ENCODE measurements at places on chromosomes 16 and 17.
A peak's percentile ranks its signal among the peaks of the same experiment; 100 is the strongest.

GRCh38 chr16:2500430-2500917 lies 13.3 kb upstream of the ATP6V0C start:
- no peak for DNase-seq
- no peaks in the 10 kb centered on the region for H3K27me3 ChIP-seq
- peaks cover 12% of the 10 kb centered on the region for H3K4me1 ChIP-seq
- H3K4me3 ChIP-seq, result no peak overlapping the region
- no peaks in the 10 kb centered on the region for H3K36me3 ChIP-seq

DNA sequence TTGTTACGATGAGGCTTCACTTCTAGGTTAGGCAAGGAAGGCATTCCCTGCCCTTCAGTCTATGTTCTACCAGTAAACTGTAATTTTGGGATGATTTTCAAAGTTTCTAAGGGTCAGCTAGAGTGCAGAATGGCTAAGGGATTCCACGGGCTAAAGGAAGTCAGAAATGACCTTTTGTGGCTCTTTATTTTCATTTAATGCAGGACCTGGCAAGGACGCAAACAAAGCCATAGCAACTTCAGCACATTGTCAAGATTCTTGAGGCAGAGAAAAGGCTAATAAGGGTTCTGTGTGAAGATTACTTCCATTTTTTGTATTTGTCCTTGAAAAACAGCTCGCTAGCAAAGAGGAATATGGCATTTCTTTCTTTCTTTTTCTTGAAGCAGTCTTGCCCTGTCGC lies 76.6 kb downstream of the STX8 start:
- no peak overlapping the region for H3K4me3 ChIP-seq
- no peaks in the 10 kb centered on the region for H3K4me1 ChIP-seq
- H3K36me3 ChIP-seq, result no peaks in the 10 kb centered on the region
- no peak overlapping the region for H3K27ac ChIP-seq

- H3K4me3 ChIP-seq, result no peak overlapping the region
- H3K4me1 ChIP-seq, result no peaks in the 10 kb centered on the region
- H3K27me3 ChIP-seq, result no peaks in the 10 kb centered on the region
- DNase-seq, result no peak
These were observed 49.0 kb downstream of the TRARG1 start for GRCh38 chr17:1328437-1328836.

GRCh38 chr16:26211542-26211941 lies 519.8 kb downstream of the HS3ST4 start:
- no peak for DNase-seq
- no peaks in the 10 kb centered on the region for H3K4me1 ChIP-seq
- no peak overlapping the region for H3K4me3 ChIP-seq
- no peaks in the 10 kb centered on the region for H3K36me3 ChIP-seq
- H3K27me3 ChIP-seq, result no peaks in the 10 kb centered on the region

DNA sequence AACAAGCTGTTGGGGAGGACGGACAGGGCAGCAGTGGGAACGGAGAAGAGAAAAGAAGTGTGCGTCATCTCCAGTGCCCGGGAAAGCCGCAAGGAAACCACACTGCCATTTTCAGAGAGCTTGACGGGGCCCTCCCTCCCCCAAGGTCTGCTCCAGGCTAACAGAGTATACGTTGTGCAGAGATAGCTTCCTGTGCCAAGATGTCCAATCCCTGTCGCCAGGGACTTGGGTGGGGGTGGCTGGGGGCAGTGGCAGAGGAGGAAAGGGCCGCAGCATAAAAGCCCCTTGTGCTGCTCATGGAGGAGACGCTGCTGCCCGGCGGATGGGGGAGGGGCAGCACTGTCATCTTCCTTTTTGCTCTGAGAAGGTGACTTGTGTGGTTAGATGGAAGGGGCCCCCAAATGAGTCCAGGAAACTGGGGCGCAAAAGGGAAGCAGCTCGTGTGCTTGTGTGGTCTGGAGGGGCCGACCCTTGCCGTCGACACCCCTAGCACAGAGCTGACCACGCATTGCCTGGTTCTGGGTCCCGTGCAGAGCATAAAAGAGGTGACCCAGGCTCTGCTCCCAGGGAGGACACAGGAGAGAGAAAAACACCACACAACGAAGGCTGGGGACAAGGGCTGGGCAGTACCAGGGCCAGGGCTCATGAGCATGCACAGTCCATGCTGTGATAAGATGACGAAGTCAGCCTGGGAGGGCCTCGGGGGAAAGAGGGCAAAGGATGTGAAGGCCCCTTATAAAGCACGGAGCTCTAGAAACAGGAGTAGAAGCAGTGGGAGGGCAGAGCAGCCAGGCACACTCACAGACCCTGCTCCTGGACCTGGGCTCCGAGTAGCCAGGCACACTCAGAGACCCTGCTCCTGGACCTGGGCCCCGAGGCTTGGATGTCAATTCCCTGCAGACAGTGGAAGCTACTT lies 372.7 kb downstream of the SLC39A11 start:
- peak; percentile 91 for DNase-seq
- no peaks in the 10 kb centered on the region for H3K36me3 ChIP-seq
- peak overlapping the region; percentile 65 for H3K27ac ChIP-seq

- peak; percentile 25 for DNase-seq
- H3K4me3 ChIP-seq, result no peak overlapping the region
- no peaks in the 10 kb centered on the region for H3K27me3 ChIP-seq
These were observed 15.4 kb downstream of the HS3ST3B1 start for GRCh38 chr17:14316126-14316832.

DNA sequence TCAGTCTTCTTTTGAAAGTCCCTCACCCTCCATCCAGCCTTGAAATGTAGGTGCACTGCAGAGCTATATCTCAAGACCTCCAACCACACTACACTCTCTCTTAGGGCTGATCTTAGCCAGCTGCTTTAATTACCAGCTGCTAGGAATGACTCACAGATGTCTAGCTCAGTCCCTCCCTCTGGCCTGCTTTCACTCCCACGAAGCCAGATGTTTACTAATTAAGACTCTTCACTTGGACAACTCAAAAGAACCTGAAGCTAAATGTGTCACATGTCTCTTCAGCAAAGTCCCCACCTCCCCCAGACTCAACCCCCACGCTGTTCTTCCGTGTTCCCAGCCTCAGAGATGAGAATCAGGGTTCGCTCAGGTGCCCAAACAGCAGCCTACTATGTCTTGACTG lies 2.6 kb downstream of the GTF3C1 start:
- peak; percentile 75 for DNase-seq
- H3K4me3 ChIP-seq, result no peak overlapping the region
- peaks cover 30% of the 10 kb centered on the region for H3K4me1 ChIP-seq
- H3K27ac ChIP-seq, result no peak overlapping the region
- H3K27me3 ChIP-seq, result no peaks in the 10 kb centered on the region

GRCh38 chr17:6035801-6036394 lies 34.3 kb upstream of the WSCD1 start:
- no peaks in the 10 kb centered on the region for H3K4me1 ChIP-seq
- no peaks in the 10 kb centered on the region for H3K27me3 ChIP-seq
- H3K36me3 ChIP-seq, result no peaks in the 10 kb centered on the region

DNA sequence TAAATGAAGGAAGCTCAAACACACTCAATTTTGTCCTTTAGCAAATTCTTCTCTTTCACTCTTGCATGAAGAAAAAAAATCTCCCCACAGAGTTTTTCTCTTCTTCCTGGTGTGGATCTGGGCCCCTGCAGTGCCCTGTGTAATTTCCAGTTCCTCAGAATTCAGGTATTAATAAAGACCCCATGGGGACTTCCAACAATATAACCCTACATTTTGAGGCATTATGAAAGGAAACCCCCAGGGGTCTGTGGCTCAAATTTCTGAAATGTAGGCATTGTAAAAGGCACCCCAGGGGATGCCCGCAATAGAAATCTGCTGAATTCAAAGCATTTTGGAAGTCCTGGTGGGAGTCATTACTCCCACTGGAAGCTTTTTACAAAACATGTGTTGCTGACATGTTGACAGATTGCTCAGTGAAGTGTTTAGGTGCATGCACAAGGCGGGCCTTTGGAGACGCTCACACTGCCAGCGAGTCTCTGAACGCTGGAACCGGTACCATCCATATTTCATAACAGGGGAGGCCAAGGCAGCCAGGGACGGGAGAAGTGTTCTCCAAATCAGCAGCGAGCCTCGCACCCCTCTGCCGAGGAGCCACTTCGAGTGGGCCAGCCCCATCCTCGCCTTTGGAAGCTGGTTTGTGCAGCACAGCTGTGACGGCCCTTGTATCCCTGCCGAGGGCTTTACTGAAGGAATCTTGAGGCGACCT lies 154.0 kb downstream of the ZNF423 start:
- H3K27ac ChIP-seq, result no peak overlapping the region
- no peak overlapping the region for H3K4me3 ChIP-seq
- H3K36me3 ChIP-seq, result no peaks in the 10 kb centered on the region
- no peaks in the 10 kb centered on the region for H3K27me3 ChIP-seq
- peaks cover 35% of the 10 kb centered on the region for H3K4me1 ChIP-seq
- peak; percentile 29 for DNase-seq

- no peak overlapping the region for H3K4me3 ChIP-seq
- H3K27me3 ChIP-seq, result peaks cover 5% of the 10 kb centered on the region
- DNase-seq, result no peak
- no peaks in the 10 kb centered on the region for H3K36me3 ChIP-seq
These were observed 8.7 kb upstream of the CACNG4 start for GRCh38 chr17:66955821-66956220.

DNA sequence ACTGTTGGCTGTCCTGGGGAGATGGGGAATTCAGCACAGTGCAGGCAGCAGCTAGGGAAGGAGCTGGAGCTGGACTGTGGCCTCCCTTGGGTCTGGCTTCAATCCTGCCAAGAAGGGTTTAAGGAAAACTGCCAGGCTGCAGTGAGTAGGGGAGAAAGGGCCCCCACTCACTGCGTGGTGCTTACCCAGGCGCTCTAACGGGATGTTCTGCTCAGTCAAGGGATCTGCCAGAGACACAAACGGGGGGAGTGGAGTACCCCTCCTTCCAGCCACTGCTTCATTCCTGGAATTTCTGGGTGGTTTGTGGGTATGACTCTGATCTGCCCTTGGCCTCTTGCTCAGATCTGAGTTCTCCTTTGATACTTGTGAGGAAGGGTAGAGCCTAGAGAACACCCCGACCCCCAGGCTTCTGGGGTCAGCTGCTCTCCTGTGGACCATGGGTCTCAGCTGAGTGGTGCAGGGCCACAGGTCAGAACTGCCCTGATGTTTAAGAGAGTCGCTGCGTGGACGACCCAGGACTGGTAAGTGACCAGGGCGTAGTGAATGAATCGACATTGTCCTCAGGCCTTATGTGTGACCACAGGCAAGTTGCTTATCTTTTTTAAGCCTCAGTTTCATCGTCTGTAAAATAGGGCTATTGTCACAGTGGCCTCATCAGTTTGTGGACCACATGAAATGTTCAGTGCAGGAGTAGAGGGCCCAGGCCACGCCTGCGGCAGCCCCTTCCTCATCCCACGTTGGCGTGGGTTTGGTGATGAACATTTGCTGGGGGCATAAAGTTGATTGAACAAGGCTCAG lies 9.6 kb downstream of the CRISPLD2 start:
- H3K27me3 ChIP-seq, result no peaks in the 10 kb centered on the region
- H3K27ac ChIP-seq, result peak overlapping the region; percentile 51
- H3K36me3 ChIP-seq, result no peaks in the 10 kb centered on the region
- DNase-seq, result peak; percentile 93
- H3K4me1 ChIP-seq, result peaks cover 39% of the 10 kb centered on the region
- H3K4me3 ChIP-seq, result no peak overlapping the region

GRCh38 chr16:56547949-56548567 lies 16.8 kb upstream of the MT4 start:
- DNase-seq, result no peak
- H3K4me1 ChIP-seq, result peaks cover 8% of the 10 kb centered on the region
- H3K27me3 ChIP-seq, result peaks cover 2% of the 10 kb centered on the region
- H3K36me3 ChIP-seq, result no peaks in the 10 kb centered on the region
- H3K27ac ChIP-seq, result no peak overlapping the region

- no peaks in the 10 kb centered on the region for H3K36me3 ChIP-seq
- DNase-seq, result no peak
- no peak overlapping the region for H3K27ac ChIP-seq
These were observed 5.3 kb downstream of the TMEM114 start for GRCh38 chr16:8585041-8585440.

DNA sequence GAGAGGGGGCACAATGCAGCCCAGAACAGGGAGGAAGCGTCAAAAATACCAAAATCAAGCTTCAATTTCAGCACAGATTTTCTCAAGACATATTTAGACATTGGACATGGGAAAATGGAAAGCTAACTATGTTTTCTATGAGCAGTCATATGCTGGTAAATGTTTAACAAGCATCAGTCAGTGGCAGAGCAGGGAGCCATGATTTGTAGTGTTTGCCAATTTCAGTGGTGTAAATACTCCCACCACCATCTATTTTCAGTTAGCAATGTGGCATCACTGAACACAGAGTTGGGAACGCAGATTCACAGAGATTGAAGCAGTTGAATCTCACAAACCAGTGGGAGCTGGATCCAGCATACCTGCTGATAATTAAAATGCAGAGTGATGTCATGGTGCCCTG lies 24.6 kb upstream of the MYOCD start:
- no peaks in the 10 kb centered on the region for H3K27me3 ChIP-seq
- no peaks in the 10 kb centered on the region for H3K36me3 ChIP-seq
- no peak overlapping the region for H3K27ac ChIP-seq
- no peak overlapping the region for H3K4me3 ChIP-seq

GRCh38 chr17:73343739-73344454 lies 32.1 kb upstream of the CDC42EP4 start:
- H3K36me3 ChIP-seq, result no peaks in the 10 kb centered on the region
- peaks cover 45% of the 10 kb centered on the region for H3K4me1 ChIP-seq
- H3K4me3 ChIP-seq, result no peak overlapping the region
- DNase-seq, result no peak
- H3K27ac ChIP-seq, result peak overlapping the region; percentile 81
- H3K27me3 ChIP-seq, result no peaks in the 10 kb centered on the region

- H3K27ac ChIP-seq, result no peak overlapping the region
- H3K27me3 ChIP-seq, result no peaks in the 10 kb centered on the region
- H3K36me3 ChIP-seq, result no peaks in the 10 kb centered on the region
- no peak overlapping the region for H3K4me3 ChIP-seq
- H3K4me1 ChIP-seq, result no peaks in the 10 kb centered on the region
These were observed 218.8 kb downstream of the RAB11FIP4 start for GRCh38 chr17:31609996-31610910.

DNA sequence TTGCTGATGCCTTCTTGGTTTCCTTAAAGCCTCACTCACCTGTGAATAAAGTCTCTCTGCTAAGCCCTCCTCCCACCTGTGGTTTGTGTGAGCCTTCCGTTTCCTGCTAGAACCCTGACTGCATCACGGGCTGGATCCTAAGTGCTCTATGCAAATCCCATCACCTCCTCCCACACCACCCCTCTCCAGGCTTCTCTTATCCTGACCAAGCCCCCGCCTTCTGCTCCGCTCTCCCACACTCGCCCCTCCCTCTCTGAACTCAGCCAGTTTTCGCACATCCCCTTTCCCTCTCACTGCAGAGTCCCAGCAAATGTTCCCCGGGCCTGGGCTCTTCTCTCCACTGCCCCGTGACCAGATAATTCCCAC lies 51.8 kb downstream of the PIMREG start:
- peaks cover 4% of the 10 kb centered on the region for H3K27me3 ChIP-seq
- H3K27ac ChIP-seq, result no peak overlapping the region
- H3K4me1 ChIP-seq, result no peaks in the 10 kb centered on the region

- peaks cover 7% of the 10 kb centered on the region for H3K4me1 ChIP-seq
- no peaks in the 10 kb centered on the region for H3K36me3 ChIP-seq
- no peak for DNase-seq
- H3K4me3 ChIP-seq, result no peak overlapping the region
- no peaks in the 10 kb centered on the region for H3K27me3 ChIP-seq
- H3K27ac ChIP-seq, result no peak overlapping the region
These were observed 11.9 kb downstream of the GSE1 start for GRCh38 chr16:85625053-85625452.

Data from astrocyte (in vitro differentiated cells and primary cell).